NCI-H1092 (cell line): ENCODE measurements at places on chromosomes 16 and 17.

DNA sequence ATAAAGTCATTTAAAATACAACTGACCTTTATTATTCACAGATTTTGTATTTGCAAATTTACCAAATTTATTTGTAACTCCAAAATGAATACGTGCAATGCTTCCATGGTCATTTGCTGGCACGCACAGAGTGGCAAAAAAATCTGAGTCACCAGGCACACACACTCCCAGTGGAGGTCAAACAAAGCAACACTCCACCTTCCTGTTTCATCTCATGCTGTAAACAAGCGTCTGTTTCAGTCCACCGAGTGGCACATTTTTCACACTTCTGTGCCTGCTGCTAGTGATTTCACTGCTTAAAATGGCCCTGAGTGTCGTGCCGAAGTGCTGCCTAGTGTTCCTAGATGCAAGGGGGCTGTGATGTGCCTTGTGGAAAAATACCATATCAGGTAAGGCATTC, 17.8 kb upstream of the ITGAE start:
- DNase-seq, result no peak

DNA sequence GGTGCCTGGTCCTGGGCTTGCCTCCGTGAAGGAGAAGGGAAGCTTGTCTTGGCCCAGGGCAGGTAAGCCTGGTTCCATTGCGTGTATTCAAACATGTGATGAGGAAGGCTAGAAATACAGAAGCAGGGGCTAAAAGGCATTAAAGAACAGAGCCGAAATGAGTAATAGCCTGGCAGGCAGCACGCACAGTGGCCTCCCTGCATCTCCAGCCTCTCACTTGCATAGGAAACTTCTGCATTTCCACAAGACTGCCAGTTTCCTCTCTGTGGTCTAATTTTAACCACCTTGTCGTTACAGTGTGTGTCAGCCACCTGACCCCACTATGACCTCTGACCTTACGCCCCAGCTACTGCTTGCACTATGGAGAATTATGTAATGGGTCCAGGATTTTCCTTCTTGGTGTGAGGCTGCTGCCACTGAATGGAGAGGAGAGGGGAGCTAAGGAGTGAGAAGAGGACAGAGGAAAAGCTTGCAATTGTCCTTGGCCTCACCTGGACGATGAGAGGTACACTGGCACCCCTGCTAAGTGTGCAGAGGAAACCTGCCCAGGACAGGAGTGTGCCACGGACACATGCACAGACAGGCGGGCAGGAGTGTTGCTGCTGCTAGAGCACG, 32.8 kb downstream of the HIC1 start:
- no peak for DNase-seq

- DNase-seq, result no peak
These were observed 19.3 kb downstream of the OR1F1 start for GRCh38 chr16:3207086-3207953.

GRCh38 chr17:17351901-17352781, 49.0 kb downstream of the NT5M start:
- no peak for DNase-seq

DNA sequence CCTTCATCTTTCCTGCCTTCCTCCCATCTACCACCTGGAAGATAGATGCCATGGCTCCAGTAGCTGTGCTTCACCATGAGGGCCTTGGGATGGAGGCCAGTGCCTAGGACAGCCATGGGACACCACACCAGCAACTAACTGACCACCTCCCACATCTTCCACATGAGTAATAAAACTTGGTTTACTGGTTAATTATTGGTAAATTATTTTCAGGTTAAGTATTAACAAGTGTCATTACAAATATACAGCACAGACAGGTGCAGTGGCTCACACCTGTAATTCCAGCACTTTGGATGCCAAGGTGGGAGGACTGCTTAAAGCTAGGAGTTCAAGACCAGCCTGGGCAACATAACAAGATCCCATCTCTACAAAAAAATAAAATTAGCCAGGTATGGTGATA, 14.0 kb downstream of the CDIP1 start:
- no peak for DNase-seq

GRCh38 chr16:8648877-8649276, 25.5 kb upstream of the ABAT start:
- DNase-seq, result no peak

GRCh38 chr16:998211-998610, 16.6 kb downstream of the SOX8 start:
- no peak for DNase-seq

DNA sequence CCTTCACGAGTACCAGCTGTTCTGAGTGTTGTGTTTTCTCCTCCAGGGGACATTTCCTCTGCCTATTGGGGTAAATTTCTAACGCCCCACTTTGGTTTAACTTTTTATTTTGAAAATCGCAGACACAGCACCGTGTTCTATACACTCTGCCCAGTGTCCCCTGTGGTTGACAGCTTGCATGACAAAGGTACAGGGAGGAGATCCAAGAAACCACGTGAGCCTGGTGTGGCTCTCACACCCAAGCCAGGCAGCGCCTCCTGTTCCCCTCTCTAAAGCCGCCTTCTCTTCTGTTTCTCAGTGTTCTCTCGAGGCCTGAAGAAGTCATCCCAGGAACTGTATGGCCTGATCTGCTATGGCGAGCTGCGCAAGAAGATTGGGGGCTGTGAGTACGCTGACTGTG, 25.4 kb downstream of the CRAMP1 start:
- no peak for DNase-seq

GRCh38 chr17:21462237-21462636, 86.1 kb downstream of the KCNJ12 start:
- no peak for DNase-seq

DNA sequence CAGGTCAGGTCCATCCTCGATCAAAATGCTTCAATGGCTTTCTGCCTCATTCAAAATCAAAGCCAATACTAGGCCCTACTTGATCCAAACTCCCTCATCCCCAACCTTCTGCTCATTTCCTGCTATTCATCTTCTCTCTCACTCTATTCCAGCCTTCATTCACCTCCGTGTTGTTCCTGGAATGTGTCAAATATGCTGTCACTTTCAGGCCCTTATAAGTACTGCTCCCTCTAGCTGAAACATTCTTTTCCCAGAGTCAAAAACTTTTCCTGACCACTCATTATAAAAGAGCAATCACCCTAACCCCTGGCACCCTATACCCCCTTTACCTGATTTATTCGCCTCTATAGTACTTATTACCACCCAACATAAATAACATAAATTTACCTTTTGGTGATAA, 303.7 kb upstream of the PMFBP1 start:
- no peak for DNase-seq

DNA sequence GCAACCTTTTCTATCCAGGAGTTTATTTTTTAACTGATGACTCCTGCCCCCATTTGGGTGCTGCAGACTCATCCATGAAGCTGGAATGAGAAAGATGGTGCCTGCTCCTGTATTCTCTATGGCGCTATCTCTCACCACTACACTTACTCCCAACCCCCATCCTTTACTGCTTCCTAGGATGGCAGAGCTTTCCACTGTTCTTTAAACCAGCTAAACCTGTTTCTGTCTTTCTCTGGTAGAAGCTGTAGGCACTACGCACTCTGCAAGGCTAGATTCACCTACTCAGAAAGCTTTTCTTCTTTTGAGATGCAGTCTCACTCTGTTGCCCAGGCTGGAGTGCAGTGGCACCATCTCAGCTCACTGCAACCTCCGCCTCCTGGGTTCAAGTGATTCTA, 47.0 kb downstream of the ADAMTS18 start:
- no peak for DNase-seq

DNA sequence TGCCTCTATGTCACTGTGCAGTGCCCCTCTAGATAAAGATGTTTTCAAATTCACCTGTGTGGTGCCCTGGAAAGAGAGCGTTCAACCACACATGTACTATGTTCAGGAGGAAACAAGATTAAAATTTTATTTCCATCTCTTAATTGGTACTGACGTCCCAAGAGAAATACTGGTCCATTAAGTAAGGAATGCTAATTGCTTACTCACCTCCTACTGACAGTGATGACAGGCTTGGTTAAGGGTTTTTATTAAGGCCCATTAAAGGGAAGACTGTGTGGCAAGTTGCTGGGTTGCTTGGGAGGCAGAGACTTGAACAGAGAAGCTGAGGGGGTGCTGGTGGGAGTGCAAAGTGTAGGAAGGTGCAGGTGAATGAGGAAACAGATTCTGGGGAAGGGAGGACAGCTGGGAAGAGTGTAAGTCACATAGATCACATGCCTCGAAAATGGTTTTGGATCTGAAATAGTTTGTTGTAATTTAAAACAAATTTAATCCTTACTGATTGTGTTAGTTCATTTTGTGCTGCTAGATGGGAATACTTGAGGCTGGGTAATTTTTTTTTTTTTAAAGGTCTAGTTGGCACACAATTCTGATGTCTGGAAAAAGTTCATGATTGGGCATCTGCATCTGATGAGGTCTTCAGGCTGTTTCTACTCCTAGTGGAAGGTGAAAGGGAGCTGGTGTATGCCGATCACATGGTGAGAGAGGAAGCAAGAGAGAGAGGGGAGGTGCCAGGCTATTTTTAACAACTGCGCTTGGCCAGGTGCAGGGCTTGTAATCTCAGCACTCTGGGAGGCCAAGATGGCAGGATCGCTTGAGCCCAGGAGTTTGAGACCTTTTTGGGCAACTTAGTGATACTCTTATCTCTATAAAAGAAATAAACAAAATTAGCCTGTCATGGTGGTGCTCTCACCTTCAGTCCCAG, 140.5 kb downstream of the CACNG3 start:
- no peak for DNase-seq

- DNase-seq, result no peak
These were observed 33.2 kb downstream of the MRC2 start for GRCh38 chr17:62660629-62661118.

DNA sequence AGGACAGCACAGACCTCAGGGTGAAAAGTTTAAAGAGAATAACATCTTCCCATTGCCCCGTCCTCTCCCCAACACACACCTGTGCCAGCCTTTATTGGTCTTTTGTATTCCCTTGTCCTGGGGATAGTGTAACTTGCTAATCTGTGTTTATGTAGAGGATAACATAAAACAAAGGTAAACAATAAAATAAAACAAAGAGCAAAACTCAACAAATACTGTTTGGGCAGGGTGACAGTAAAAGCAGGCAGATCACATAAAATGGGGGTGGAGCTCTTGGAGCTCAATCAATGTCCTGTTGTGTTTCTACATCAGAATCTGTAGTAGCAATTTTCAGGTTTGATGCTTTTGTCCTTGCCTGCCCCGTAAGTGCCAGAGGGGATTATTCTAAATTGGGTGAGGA, 1939.7 kb downstream of the TP53TG3F start:
- DNase-seq, result no peak

- DNase-seq, result no peak
These were observed 13.5 kb upstream of the ERCC4 start for GRCh38 chr16:13906168-13907089.

GRCh38 chr16:47774661-47775060, 313.5 kb downstream of the PHKB start:
- DNase-seq, result no peak

- peak; percentile 43 for DNase-seq
These were observed 51.1 kb downstream of the SRCIN1 start for GRCh38 chr17:38554430-38555350.

DNA sequence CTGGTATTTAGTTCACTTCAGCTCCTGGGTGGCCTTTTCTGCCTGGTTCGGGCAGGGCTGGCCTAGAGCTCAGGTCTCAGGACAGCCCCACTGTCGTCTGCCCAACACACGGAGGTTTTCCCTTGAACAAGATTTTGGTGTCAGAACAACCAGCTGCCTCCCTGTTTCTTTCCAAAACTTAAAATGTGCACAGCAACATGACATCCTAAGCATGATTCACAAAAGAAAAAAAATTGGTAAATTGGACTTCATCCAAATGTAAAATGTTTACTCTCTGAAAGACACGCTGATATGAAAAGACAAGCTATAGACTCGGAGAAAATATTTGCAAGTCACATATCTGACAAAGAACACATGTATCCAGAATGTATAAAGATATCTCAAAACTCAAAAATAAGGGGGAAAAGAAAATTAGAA, 197.8 kb upstream of the CHMP6 start:
- DNase-seq, result no peak

DNA sequence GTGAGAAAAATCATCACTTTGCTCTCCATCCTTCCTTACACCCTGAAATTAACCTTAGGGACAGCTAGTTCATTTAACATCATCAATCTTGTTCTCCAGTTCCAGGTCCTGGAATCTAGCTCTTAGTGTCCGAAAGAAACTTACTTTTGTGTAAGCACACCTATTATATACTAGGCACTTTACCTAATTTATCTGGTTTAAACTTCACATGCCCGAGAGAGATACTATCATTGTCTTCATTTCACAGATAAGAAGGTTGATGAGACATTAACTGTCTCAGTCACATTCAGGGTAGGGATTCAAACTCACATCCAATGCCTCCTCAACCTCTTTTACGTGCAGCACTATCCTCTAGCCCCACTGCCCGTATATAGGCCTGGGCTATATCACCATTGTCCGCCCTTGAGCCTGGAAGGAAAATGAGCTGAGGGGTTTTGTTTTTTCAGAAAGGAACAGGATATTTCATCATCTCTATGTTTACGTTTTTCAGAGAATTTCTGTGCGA, 501 bp upstream of the AP2B1 start:
- DNase-seq, result no peak

- no peak for DNase-seq
These were observed 26.1 kb downstream of the JPH3 start for GRCh38 chr16:87628246-87628923.

- DNase-seq, result no peak
These were observed 98.2 kb upstream of the NOL11 start for GRCh38 chr17:67619555-67619954.

DNA sequence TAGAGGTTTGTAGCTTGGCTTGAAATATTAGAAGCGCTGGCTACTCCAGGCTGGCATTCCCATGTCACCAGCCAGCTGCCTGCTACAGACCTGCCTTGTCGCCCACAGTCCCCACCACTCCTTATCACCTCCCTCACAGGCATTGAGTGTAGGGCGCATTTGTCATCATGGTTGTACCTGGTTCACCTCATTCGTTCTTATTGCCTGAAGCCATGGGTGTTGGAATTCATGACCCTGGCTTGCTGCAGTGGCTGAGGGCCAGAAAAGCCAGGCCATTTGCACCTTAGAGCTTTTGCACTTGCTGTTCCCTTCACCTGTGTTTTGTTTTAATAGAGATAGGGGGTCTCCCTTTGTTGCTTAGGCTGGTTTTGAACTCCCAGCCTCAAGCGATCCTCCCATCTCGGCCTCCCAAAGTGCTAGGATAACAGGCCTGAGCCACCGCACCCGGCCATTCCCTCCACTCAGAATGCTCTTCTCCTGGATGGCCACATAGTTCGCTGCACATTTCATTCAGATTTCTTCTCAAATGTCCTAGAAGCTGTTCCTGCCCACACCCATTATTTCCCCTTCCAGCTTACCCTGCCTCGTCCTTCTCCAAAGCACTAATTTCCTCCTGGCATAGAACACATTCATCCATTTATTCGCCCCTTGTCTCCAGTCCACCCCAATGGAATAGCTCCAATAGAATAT, 97.6 kb downstream of the C16orf78 start:
- DNase-seq, result no peak

- DNase-seq, result no peak
These were observed 59.7 kb downstream of the ABCC6 start for GRCh38 chr16:16163571-16163970.

GRCh38 chr17:48825446-48826381, 5.1 kb upstream of the CALCOCO2 start:
- DNase-seq, result no peak

GRCh38 chr16:74472010-74472409, 50.7 kb upstream of the CLEC18B start:
- no peak for DNase-seq
